ENCODE measurements at places on chromosomes 4 and X.
A peak's percentile ranks its signal among the peaks of the same experiment; 100 is the strongest.

DNA sequence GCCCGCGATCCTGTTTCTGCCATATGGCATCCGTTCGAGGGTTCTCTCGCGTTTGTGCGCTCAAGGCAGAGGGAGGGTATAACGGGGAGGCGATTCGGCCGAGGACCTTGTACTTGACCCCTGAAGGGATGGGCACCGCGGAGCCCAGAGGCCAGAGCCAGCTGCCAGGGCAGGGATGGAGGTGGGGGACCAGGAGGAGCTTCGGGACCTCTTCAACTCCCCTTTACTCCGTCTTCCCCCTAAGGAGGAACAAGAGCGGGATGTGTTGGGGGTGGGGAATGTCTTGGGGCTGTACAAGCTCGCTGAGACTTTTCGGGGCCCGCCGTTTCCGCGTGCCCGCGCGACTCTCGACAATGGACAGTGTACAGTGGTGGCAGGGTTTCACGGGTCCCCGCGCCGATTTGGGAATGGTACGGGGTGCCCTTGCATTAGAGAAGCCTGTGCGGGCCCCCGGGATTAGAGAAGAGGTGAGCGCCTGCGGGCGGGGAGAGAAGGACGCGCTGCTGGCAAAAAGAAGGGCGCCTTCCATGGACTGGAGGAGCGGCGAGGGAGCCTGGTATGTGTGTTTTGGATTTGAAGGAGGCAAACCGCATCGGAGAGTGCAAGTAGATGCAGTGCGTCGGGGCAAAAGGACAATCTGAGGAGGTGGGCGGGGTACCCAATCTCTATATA lies 760 bp downstream of the UGT8 start:
- peaks cover 5% of the 10 kb centered on the region for H3K4me1 ChIP-seq
- DNase-seq, result peak; percentile 49
- peak overlapping the region; percentile 85 for H3K4me3 ChIP-seq
- H3K36me3 ChIP-seq, result no peaks in the 10 kb centered on the region

- no peak for DNase-seq
- no peaks in the 10 kb centered on the region for H3K4me1 ChIP-seq
- no peak overlapping the region for H3K4me3 ChIP-seq
- H3K27me3 ChIP-seq, result no peaks in the 10 kb centered on the region
- H3K27ac ChIP-seq, result no peak overlapping the region
Measured at GRCh38 chr4:138577145-138577544, 335.0 kb upstream of the SLC7A11 start.

DNA sequence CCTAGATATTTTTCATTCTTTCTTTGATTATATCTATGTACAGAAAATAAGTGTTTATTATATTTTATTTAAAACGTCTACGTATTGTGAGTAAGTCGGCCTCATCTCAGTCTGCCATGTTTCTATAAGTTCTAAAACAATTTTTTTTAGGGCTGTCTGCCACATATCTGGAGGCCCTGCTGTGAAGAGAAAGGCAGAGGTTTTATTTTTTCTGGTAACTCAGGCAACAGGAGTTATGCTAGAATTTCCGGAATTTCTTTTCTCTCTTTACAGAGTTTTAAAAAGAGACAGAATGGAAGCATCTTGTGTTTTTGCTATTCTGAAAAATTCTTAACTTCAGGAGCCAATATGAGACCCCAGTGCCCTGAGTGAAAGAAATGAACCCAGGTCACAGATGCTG lies 1124.0 kb upstream of the TENM3 start:
- H3K4me1 ChIP-seq, result peaks cover 9% of the 10 kb centered on the region
- H3K27ac ChIP-seq, result no peak overlapping the region
- H3K36me3 ChIP-seq, result no peaks in the 10 kb centered on the region
- no peaks in the 10 kb centered on the region for H3K27me3 ChIP-seq
- DNase-seq, result no peak
- H3K4me3 ChIP-seq, result no peak overlapping the region

DNA sequence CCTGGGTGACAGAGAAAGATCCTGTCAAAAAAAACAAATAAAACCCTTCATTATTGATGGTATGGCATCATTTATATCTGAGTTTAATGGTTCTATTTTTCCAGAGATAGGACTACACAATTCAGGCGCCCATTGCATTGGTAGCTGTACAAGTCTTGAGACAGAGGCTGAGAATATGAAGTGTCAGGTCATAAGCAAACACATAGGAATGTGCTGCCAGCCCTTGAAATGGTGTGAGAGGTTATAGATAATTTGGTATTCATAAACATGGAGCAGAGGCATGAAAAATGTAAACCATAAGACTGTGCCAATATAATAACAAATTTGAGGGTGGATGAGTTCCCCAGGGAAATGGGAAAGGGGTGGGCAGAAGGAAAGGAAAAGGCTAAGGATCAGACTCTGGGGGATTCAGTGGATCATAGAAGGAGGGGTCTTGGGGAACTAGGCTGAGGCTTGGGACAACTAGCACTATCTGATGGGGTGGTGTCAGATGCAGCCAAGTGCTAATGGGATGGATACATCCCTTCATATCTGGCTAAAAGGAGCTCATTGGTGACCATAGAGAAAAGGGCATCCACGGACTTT lies 50.8 kb downstream of the MAOA start:
- no peak for DNase-seq
- peak overlapping the region; percentile 21 for H3K27ac ChIP-seq
- H3K4me3 ChIP-seq, result no peak overlapping the region
- H3K36me3 ChIP-seq, result no peaks in the 10 kb centered on the region
- H3K4me1 ChIP-seq, result peaks cover 26% of the 10 kb centered on the region

GRCh38 chr4:180160195-180160983 lies 2082.8 kb upstream of the TENM3 start:
- no peaks in the 10 kb centered on the region for H3K27me3 ChIP-seq
- no peak overlapping the region for H3K4me3 ChIP-seq
- no peaks in the 10 kb centered on the region for H3K36me3 ChIP-seq

DNA sequence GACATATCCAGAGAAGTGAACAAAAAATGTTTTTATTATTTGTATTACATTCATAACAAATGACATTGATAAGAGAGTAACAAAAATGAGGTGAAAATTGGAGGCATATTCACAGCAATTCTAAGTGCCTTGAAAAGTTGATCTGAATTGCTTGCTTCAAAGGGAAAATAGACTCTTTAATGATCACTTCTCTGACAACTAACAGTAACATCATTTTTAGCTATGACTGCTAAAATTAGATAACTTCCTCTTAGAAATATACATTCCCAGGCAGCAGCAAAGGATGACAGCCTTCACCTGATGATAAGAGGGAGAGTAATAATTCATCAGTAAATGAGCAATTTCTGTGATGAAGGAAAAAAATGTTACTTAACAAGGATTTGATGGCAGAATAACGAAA lies 472.5 kb downstream of the PCDH10 start:
- H3K27me3 ChIP-seq, result no peaks in the 10 kb centered on the region
- no peaks in the 10 kb centered on the region for H3K36me3 ChIP-seq
- H3K4me1 ChIP-seq, result peaks cover 4% of the 10 kb centered on the region

- H3K4me1 ChIP-seq, result no peaks in the 10 kb centered on the region
- DNase-seq, result no peak
- no peak overlapping the region for H3K4me3 ChIP-seq
- H3K27ac ChIP-seq, result no peak overlapping the region
- H3K27me3 ChIP-seq, result no peaks in the 10 kb centered on the region
Measured at GRCh38 chr4:60944060-60944459, 256.1 kb upstream of the ADGRL3 start.

GRCh38 chr4:111048316-111048715 lies 425.4 kb upstream of the PITX2 start:
- peaks cover 5% of the 10 kb centered on the region for H3K4me1 ChIP-seq
- H3K27me3 ChIP-seq, result no peaks in the 10 kb centered on the region
- no peak overlapping the region for H3K27ac ChIP-seq
- no peak for DNase-seq
- no peak overlapping the region for H3K4me3 ChIP-seq
- no peaks in the 10 kb centered on the region for H3K36me3 ChIP-seq

- no peak overlapping the region for H3K27ac ChIP-seq
- no peaks in the 10 kb centered on the region for H3K27me3 ChIP-seq
- no peaks in the 10 kb centered on the region for H3K4me1 ChIP-seq
- no peak for DNase-seq
Measured at GRCh38 chr4:36446275-36446674, 164.9 kb downstream of the DTHD1 start.

- H3K27me3 ChIP-seq, result no peaks in the 10 kb centered on the region
- H3K36me3 ChIP-seq, result no peaks in the 10 kb centered on the region
- DNase-seq, result no peak
- H3K4me1 ChIP-seq, result no peaks in the 10 kb centered on the region
- no peak overlapping the region for H3K27ac ChIP-seq
Measured at GRCh38 chr4:174324236-174324635, 40.5 kb downstream of the CEP44 start.

DNA sequence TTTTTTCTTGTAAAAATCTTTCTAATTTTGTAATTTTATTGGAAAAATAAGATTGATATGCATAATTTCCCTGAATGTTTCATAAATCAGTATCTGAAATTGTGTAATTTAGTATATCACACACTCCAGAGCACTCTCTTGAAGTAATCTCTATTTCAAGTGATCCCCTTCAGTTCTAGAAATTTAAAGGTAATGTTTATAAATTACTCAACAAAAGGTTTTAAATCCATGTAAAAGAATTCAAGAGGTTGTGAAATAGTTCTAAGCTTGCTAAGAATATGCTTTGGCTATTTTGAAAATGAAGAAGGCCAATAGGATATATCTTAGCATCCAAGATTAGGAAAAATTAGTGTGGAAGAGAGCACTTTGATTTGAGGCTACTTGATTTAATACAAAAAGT lies 28.2 kb downstream of the SMARCAD1 start:
- no peak overlapping the region for H3K4me3 ChIP-seq
- H3K4me1 ChIP-seq, result peaks cover 5% of the 10 kb centered on the region
- no peaks in the 10 kb centered on the region for H3K27me3 ChIP-seq
- no peaks in the 10 kb centered on the region for H3K36me3 ChIP-seq

- no peak for DNase-seq
- H3K4me3 ChIP-seq, result no peak overlapping the region
- no peaks in the 10 kb centered on the region for H3K4me1 ChIP-seq
Measured at GRCh38 chr4:114312338-114312737, 286.3 kb upstream of the UGT8 start.

GRCh38 chrX:132443196-132444135 lies 45.4 kb downstream of the MBNL3 start:
- H3K27ac ChIP-seq, result no peak overlapping the region
- H3K36me3 ChIP-seq, result no peaks in the 10 kb centered on the region
- DNase-seq, result no peak

DNA sequence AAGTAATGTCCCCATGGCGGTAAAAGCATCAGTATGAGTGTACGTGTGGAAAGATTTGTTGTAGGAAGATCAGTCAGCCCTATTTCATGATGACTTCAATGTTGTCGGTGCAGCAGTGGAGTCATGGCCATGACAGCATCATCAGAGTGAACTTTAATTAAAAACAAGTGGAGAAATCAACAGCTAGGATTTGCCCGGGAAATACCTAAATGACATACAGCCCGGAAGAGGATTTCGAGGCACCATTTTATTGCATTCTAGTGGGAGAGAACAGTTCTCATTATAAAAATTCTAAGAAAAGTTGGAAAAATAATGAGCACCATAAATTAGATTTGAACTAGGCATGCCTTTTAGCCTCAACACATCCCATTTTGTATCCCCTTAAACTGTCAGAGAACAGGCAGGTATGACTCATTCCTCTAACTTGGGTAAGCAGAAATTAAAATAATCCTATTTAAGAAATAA lies 170.1 kb downstream of the SHROOM3 start:
- H3K4me3 ChIP-seq, result no peak overlapping the region
- no peak for DNase-seq
- H3K27ac ChIP-seq, result no peak overlapping the region
- peaks cover 32% of the 10 kb centered on the region for H3K4me1 ChIP-seq

GRCh38 chr4:185261946-185262345 lies 52.5 kb downstream of the SNX25 start:
- H3K4me3 ChIP-seq, result no peak overlapping the region
- H3K4me1 ChIP-seq, result no peaks in the 10 kb centered on the region
- no peak overlapping the region for H3K27ac ChIP-seq
- no peaks in the 10 kb centered on the region for H3K27me3 ChIP-seq
- no peak for DNase-seq
- no peaks in the 10 kb centered on the region for H3K36me3 ChIP-seq

DNA sequence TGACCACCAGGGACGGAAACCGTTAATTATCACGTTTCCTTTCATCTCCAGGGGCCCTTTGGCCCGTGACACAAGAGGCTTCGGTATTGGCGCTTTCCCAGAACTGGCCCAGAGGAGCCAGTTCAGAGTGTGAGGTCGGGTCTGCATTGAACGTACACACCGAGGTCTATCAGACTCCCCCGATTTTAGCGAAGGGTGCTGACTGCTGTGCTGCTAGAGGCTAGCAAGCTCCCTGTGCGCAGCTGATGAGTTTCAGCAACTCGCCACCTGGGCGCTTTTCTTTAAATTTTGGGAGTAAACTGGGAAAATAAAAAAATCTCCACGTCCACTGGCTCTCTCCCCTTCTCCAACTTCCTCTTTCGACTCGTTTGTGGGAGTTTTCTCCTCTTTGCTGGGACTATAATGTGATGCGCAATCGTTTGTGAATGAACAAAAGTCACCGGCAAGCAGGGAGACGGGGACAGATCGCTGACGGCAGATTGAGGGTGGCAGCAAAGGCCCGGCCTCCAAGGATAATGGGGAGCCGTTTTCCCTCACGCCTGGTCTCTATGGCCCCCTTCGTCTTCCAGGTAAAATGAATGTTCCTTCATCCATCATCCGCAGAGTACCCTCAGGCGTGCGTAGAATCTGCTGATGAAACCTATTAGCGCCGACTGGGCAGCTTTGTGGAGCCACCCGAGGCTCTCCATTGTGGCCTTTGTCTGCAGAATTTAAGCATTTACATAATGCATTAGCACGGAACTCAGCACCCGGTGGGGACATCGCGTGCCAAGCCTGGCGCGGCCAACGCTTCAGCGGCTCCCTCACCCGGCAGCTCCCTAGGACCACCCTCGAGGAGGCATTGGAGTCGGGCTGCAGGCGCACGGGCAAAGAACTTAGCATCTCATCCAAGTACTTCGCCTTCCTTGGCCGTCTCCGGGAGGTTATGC lies 1.6 kb upstream of the LRAT start:
- H3K4me1 ChIP-seq, result peaks cover 25% of the 10 kb centered on the region
- H3K27ac ChIP-seq, result no peak overlapping the region
- H3K27me3 ChIP-seq, result peaks cover 88% of the 10 kb centered on the region
- no peaks in the 10 kb centered on the region for H3K36me3 ChIP-seq

DNA sequence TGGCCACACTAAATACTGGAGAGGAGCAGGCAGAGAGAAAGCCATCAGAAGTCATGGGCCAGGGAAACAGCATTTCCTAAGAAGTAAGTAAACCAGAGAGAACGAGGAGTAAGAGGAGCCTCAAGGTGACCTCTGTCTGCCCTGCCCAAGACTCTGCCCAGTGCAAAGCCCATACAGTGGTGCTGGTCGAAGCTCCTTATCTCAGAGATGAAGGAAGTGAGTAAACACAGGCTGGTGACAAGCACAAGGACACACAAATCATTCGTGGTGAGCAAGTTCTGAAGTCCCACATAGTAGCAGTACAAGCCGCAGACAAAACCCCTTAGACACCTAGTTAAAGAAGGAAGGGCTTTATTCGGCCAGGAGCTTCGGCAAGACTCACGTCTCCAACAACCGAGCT lies 62.7 kb downstream of the DCTD start:
- H3K27ac ChIP-seq, result no peak overlapping the region
- no peaks in the 10 kb centered on the region for H3K36me3 ChIP-seq
- H3K4me1 ChIP-seq, result no peaks in the 10 kb centered on the region
- H3K4me3 ChIP-seq, result no peak overlapping the region

- no peak overlapping the region for H3K27ac ChIP-seq
- no peak for DNase-seq
- no peaks in the 10 kb centered on the region for H3K27me3 ChIP-seq
- H3K36me3 ChIP-seq, result no peaks in the 10 kb centered on the region
- no peaks in the 10 kb centered on the region for H3K4me1 ChIP-seq
- H3K4me3 ChIP-seq, result no peak overlapping the region
Measured at GRCh38 chrX:586351-586750, 44.2 kb upstream of the SHOX start.

- H3K4me3 ChIP-seq, result no peak overlapping the region
- no peaks in the 10 kb centered on the region for H3K36me3 ChIP-seq
- H3K4me1 ChIP-seq, result peaks cover 21% of the 10 kb centered on the region
- no peak for DNase-seq
Measured at GRCh38 chr4:152486429-152487389, 49.2 kb downstream of the FBXW7 start.

All from hepatocyte (in vitro differentiated cells).